ENCODE measurements at places on chromosomes 16 and 17.

- DNase-seq = no peak
Measured at GRCh38 chr16:61421111-61421510, 615.1 kb downstream of the CDH8 start.

DNA sequence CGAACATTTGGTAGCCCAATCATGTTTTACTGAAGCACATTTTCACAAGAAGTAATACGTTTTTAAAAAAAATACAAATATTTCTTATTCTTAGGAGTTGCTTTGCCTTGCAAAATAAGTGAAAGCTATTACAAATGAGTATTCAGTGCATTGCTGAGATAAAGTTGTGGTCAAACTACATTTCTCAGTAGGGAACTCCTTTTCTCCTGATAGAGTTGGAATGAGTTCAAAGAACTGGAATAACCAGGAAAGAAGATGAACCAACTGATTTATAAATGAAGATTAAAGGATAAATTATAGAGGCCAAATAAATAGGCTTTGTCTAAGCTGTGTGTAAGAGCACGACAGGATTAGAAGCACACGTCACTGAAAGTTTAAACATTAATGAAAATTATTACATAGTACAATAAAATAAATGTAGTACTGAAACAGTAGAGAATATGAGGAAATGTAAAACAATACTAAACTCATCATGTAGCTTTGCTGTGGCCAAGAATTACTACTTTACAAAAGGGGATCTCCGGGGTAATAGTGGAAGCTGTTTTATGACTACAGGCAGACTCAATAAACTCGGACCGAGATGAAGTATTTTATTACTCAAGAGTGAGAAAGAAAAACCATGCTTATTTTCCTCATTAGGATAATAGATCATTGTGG is 73.6 kb downstream of the KCNJ2 start:
- DNase-seq = no peak

- no peak for DNase-seq
Measured at GRCh38 chr16:59697761-59698160, 963.6 kb upstream of the GOT2 start.

DNA sequence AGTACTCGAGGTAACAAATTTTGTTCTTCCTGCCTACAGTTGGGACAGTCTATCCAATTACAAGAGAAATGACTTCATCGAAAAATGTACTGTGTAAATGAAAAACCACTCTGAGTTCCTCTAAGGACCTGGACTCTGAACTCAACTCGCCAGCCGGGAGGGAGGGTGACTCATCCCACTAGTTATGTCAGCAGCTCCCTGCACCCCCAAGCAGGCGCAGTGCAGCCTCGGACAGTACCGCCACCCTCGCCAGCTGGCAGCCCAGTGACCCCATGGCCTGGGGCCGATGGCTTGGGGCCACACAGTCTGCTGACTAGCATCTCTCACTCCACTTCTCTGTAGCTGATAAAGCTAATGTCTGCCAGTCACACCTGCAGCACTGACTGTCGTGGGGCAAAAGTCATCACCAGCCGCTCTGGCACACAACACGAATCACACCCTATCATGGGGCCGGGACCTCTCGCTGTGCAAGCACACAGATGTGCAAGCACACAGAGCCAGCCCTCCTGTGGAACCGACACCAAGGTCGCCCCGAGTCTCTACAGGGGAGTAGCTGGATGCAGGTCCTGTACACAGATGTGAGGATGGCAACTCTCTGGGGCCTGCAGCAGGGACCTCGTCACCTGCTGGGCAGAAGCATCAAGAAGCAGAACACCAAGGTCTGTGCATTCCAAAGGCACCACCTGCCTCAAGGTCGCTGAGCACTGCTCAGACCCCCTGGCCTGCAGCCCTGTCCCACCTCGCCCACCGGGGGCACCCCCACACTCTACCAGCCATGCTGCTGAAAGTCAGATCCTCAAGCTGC is 5.7 kb downstream of the CSNK1D start:
- peak; percentile 86 for DNase-seq

DNA sequence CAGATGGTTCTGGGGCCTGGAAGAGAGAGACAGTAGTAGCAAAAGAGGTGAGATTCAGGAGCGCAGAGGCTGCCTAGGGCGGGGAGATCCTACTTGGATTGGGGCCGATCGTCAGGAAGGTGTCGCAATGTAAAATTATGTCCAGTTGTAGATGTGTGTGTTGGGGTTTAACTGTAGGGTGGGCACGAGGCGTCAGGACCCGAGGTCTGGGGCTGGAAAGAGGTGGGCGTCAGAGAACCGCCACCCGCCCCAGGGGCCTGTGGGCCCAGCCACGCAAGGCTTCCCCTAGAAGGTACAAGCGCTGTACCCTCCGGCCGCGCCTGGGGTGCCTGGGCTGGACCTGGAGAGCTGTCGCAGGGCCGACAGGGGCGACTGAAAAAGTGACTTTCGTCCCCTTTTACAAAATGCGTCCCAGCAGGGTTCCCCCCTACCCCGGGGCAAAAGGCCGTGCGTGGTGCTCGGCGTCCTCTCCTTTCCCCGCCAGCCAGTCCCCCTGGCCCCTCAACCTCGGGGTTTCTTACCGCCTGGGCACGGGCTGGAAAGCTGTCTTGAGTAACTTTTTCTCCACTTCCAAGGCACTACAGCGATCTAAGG is 2.8 kb downstream of the IRX3 start:
- no peak for DNase-seq

DNA sequence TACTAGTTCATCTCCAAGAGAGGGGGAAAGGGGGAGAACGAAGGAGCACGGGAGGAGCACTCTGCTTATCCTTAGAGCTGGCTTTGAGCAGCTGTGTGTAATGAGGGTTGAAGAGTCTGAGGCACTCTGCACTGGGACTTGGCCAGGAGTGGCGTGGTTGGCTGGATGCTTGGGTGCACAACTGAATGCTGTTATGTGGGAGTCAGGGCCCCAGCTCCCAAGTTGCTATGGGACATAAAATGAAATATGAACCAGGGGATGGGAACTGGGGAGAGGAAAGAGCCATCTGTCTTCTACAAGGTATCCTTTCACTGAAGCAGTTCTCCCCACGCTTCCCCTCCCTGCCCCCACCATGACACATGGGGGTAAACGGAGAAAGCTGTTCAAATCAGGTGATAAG is 105.9 kb upstream of the ANKFN1 start:
- no peak for DNase-seq

- no peak for DNase-seq
Measured at GRCh38 chr16:81633680-81634379, 145.3 kb upstream of the PLCG2 start.

GRCh38 chr17:9235346-9235745 is 214.0 kb downstream of the NTN1 start:
- no peak for DNase-seq

DNA sequence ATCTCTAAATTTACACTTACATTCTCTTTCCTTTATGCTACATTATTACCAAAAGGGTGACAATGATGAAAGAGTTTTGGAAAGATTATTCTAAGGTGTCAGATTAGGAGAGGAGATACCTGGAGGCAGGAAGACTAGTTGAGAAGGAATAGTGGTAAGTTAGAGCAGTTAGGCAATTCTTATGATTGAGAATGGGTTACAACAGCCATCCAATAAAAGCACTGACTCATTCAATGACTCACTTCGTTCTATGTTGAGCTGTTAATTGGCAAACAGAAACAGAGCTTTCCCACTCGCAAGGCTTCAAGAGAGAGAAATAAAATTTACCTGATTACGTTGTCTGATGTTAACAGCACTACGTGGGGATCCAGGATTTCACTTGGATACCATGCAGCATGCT is 5.8 kb downstream of the NUP88 start:
- peak; percentile 6 for DNase-seq

DNA sequence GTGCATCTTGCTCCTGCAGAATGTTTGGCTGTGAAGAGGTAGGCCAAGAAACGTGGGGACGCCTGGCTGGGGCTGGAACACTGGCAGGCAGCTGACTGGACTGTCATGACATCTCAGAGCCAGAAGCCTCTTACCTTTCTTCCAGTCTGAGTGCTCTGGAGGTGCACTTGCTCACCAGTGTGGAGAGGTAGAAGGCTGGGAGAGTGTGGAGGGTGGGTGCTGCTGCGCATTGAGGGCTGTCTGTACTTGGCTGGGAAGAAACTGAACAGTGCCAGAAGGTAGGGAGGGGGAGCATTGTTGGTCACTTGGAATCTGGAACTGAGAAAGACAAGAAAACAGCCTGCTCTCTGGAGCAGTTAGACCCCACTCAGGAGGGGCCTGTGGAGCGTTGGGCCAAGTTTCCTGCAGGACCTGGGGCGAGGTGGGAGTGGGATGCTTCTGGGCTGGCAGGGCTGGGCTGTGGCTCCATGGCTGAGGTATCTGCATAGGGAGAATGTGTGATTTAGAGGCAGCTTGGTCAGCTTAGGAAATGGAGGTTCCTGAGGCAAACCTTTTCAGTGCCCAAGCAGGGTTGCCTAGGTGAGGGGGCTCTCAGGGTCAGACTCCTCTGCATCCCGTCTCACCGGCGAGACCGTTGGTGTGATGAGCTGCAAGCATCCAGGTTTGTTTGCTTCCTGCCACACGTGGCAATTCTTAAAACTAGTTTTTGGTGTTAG is 55.1 kb downstream of the KSR1 start:
- DNase-seq = peak; percentile 25
